NCI-H1694 treated with DMSO at 0.1 percent for 48 hours (cell line): ENCODE measurements at places on chromosomes 13 and 19.
A peak's percentile ranks its signal among the peaks of the same experiment; 100 is the strongest.

DNA sequence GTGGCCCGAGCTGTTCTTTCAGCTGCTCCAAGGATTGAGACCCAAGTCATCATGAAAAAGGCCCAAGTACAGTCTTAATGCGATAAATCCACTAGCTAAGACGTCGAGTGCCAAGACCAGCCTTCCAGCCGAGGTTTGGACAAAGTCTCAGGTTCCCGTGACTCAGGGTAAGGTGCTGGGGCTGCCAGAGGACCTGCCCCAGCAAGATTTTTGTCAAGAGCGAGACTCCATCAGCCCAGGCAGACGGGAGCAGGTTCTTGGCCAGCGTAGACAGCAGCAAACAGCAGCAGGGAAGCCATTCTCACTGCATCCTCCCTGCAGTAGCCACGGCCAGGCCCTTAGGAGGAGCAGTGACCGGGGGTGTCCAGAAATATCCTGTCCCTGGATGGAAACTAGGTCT, 3.4 kb downstream of the FEM1A start:
- DNase-seq = no peak

GRCh38 chr13:100434010-100434763, 154.4 kb downstream of the GGACT start:
- no peak for DNase-seq

DNA sequence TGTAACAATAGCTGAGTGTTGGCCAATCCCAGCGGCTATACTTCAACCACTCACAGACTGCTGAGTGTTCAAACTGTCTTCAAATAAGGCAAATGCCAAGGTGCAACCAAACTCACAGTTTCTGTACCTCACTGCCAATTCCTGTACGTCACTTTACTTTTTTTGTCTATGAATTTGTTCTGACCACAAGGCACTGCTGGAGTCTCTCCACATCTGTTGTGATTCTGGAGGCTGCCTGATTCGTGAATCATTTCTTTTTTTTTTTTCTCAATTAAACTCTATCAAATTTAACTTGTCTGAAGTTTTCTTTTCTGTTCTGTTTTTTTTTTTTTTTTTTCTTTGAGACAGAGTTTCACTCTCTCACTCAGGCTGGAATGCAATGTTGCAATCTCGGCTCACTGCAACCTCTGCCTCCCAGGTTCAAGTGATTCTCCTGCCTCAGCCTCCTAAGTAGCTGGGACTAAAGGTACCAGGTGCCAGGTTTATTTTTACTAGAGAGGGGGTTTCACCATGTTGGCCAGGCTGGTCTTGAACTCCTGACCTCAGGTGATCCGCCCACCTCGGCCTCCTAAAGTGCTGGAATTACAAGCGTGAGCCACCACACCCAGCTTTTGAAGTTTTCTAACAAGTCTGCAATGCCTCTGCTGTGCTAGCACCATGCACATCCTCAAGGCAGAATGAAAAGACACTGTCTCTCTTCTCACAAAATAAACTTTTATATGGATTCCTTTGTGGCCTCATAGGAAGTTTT, 401.7 kb downstream of the IRS2 start:
- DNase-seq = no peak

- DNase-seq = no peak
These were observed 14.0 kb upstream of the URI1 start for GRCh38 chr19:29927944-29928625.

GRCh38 chr13:28318496-28318895, 176.4 kb downstream of the FLT1 start:
- no peak for DNase-seq

DNA sequence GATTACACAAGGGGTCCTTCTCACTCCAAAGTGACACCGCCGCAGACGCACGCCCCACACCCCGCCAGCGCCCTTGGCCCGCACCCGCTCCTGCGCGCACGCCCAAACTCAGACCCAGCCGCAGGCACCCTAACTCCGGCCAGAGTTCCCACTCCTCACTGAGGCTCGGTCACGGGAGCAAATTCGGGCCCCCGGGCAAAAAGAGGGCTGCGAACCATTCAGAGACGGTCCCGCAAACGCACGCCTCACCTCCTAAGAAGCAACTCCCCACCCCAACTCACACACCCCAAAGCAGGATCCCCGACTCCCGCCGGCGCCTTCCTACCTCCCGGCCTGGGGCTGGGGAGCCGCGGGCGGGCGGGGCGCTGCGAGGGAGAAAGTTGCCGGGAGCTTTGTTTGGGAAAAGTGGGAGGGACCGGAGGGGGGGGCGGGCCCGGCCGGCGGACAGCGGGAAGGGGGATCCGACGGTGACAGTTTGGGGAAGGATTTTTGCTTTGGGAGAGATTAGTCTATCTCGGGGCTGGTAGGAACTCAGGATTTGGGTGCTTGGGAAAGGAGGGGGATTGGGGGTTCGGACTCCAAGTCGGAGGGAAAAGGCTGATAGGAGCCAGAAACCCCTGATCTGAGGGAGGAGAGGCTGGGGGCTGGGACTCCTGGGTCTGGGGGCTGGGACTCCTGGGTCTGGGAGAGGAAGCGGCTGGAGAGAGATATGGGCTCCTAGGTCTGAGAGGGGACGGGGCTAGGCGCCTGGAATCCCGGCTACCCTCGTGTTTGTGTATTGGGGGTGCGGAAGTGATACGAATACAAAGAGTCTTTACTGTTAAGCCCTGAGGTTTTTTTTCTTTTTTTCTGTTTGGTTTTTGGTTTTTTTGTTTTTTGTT, at the start of gene TEAD2:
TEAD2 (minus strand) TSS at position 369 of the 881 bp plus-strand sequence. CDS start 2,341 bp downstream, outside the sequence.
- DNase-seq = no peak

- DNase-seq = peak; percentile 78
These were observed 133.2 kb downstream of the FRY start for GRCh38 chr13:32164622-32165268.

- no peak for DNase-seq
These were observed 178.5 kb downstream of the DLEU7 start for GRCh38 chr13:50664951-50665350.

DNA sequence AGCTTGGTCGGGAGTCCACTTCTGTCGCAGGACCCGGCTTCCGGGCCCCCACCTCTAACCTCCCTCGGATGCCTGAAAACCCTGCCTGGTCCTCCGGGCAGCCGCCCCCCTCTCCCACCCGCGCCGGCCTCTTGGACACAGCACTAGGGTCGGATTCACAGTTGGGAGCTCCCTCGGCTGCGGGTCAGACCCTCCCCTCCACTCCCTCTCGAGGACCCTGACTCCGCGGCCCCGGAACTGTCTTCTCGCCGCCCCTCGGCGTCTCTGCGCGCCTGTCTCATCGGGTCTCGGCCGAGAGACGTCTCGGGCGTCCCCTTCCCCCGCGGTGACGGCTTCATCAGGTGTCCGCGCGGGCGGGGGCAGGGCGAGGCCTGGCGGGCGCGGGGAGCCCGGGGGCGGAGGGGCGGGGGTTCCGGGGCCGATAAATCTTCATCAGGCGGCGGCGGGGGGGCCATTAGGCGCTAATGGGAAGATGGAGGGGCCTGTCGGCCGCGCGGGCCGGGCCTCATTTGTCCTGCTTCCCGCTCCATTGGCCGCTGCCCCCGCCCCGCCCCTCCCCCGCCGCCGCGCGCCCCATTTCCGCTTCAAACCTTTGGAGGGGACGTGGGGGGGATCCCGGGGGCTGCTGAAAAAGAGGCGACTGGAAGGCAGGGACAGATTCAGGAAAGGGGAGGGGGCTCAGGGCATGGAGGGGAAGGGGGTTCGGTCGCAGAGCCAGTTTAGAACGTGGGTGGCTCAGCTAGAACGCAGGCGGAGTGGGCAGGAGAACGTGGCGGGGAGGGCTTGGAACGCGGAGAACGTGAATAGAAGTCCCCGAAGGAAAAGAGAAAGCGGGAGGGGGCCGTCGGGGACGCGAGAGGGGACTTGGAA, 11.8 kb upstream of the ERFL start:
- DNase-seq = no peak

DNA sequence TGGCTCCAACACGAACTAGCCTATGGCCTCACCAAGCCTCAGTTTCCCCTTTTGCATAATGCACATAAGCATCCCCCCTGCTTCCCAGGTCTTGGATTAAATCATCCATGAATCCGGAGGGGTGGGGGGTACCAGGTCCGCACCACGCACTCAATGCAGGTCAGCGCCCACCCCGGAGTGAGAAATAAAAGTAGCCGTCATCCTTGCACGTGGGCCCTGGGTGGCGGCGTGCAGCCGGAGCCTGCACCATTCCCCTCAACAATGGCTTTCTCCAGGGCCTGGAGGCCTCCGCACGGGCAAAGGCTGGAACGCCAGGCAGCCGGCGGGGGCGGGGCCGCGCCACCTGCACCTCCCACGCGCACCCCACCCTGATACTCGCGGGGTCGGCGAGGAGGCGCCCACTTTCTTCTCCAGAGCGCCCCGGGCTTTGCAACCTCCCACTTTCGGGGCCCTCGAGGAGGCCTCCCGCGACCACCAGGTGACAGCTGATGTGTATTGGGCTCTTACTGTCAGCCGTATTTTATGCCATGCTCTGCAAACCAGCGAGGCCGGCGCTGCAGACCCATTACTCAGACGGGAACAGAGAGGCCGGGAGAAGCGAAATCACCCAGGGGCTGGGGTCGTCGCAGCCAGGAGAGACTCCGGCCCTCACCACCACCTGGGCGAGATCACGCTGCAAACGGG, 767 bp upstream of the GADD45B start:
- DNase-seq = no peak

GRCh38 chr19:30425885-30426838, 54.0 kb downstream of the ZNF536 start:
- DNase-seq = no peak

GRCh38 chr13:81184556-81185265, 843.8 kb upstream of the SPRY2 start:
- DNase-seq = no peak

GRCh38 chr13:93814658-93815057, 588.1 kb downstream of the GPC6 start:
- DNase-seq = no peak

GRCh38 chr19:30136611-30137195, 194.7 kb downstream of the URI1 start:
- DNase-seq = no peak

- DNase-seq = no peak
These were observed 10.1 kb downstream of the NLRP12 start for GRCh38 chr19:53813996-53814395.

DNA sequence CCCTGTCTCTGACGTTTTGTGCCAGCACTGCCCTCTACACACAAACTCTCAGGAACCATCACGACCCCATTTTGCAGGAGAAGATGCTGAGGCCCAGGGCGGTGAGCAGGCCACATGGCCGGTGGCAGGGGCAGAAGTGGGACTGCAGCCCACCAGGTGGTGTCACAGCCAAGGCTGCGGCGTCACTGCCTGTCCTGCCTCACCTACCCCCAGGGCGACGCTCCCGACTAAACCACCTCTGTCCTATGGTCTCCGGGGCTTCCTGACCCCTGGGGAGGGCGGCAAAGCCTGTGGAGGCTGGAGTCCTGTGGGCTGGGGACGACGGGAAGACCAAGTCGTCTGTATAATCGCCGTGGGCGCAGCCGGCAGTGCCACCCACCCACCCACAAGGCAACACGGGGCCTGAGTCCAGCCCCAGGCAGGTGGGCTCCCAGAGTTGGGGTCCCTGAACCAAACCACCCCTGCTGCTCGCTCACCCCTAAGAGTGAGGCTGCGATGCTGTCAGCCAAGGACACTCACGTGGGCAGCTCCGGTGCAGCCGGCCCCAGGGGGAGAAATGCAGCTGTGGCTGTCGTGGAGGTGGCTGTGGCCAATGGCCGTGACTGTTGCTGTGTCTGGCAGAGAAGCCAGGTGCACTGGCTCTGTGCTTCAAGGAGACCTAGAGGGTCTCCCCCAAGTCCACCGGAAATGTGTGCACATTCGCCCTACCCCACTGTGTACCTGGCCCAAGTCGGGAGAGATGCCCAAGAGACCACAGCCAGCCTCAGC, 29.7 kb downstream of the RASA3 start:
- no peak for DNase-seq

GRCh38 chr19:35141837-35142605, 1.0 kb upstream of the FXYD7 start:
- DNase-seq = peak; percentile 57

DNA sequence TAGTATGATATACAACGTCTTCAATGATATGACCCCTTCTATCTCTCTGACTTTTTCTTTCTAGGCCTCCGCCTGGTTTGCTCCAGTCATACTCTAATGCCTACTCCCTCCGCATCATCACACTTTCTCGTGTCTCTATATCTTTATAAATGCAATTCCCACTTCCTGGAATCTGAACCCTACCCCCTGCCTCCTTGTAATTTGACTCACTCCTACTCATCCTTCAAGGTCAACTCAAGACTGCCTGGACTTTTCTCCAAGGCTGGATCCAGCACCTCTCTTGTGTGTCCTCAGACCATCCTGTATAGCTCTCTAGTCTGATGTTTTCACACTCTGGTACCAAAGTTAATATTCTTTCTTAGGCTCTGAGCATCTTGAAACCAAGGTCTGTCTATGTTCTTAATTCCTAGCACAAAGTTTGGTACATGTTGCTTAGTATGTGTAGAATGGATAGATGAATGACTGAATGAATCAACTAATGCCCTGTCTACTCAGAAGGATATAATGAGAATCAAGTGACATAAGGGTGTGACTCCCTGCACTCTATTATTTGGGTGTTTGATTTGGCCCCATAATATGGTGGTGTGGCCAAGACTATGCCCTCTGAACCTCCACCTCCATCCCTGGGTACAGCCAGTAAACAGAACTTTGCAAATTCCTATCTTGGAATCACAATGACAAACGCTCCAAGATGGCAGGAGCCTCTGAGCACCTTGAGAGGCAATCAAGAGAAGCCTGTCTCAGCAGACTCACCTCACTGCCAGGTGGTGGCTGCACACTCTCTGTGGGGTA, 74.3 kb upstream of the SERP2 start:
- DNase-seq = no peak

DNA sequence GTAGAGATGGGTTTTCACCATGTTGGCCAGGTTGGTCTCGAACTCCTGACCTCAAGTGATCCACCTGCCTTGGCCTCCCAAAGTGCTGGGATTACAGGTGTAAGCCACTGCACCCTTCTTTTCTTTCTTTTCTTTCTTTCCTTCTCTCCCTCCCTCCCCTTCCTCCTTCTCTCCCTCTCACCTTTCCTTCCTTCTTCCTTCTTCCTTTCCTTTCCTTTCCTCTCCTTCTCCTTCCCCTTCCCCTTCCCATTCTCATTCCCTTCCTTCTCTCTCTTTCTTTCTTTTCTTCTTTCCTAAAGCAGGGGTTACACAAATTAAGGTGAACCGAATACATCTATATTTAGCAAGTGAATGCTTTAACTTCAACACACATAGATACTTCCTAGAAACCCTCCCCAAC, 58.0 kb upstream of the URI1 start:
- DNase-seq = no peak
